Fibroblast of upper back skin (primary cell): ENCODE measurements at places on chromosomes 1 and 21.

DNA sequence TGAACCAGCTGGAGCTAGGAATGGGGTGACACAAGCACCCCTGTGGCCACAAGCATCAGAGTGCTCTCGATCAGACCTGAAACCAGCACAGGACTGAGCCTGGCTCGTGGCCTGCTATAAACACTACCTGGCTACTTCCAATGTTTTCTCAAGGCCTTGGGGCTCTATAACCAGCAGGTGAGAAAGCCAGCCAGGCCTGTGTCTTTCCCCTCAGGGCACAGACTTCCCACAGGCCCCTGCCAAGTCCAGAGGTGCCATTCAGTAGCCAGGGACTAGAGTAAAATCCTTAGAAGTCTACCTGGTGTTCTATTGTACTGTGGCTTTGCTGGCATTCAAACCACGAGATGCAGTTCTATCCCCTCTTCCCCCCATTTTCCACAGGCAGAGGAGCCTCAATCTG, 22.6 kb downstream of the OR2G3 start:
- no peak for DNase-seq

GRCh38 chr1:209659909-209660308, 7.7 kb upstream of the LAMB3 start:
- no peak for DNase-seq

- DNase-seq, result no peak
Observed at GRCh38 chr1:89405275-89405929, 41.5 kb downstream of the GBP6 start.

- no peak for DNase-seq
Observed at GRCh38 chr1:179767996-179768395, 24.9 kb downstream of the FAM163A start.

DNA sequence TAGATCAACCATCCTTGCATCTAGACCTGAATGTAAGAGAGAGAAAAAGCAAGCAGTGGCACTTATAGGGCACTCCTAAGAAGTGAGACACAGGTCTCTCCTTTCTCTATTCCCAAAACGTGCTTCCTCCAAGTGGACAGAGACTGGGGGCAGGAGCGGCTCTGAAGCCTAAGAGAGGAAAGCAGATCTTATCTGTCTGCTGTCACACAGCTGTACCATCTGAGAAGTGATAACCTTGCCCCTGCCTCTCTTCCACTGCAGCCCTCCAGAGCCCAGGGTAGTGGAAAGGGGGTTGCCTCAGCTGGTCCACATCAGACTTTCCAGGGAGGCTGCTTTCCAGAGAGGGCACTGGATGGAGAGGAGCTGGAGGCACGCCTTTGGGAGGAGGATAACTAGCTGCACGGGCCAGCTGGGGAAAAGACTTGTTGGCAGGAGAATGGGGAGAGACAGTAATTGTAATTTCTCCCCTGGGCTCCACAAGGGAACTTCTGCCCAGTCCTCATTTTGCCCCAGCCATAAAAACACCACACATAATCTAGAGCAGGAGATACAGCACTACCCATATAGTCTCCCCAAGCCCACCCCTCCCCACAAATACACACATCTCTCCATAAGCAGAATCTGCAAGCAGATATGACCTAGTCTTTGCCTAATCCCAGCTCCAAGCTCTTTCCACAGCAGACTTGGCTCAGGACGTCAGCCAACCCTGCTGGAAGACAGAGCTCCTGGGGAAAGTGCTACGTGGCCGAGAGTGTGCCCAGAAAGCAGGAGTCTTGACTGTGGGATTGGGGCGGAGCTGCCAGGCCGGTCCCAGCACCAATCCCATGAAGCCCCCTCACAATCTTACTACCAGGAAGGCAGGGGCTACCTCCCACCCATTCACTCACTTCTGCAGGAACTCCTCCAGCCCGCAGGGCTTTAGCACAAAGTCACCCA, 31.2 kb downstream of the PIK3C2B start:
- no peak for DNase-seq
